Left ventricle myocardium superior (tissue), 1 donor: ENCODE measurements at places on chromosomes 5 and 9. TPM values are rescaled to one million over a fixed set of nuclear protein-coding genes. Genes with fewer than 3 reads are reported as not detected.

The ELAVL2 gene
- not detected for total RNA-seq

The EGFL7 gene
- total RNA-seq, result 63.8 TPM

The CCNJL gene
- total RNA-seq, result 9.1 TPM

The BAAT gene
- not detected for total RNA-seq

The POU4F3 gene
- total RNA-seq, result not detected

The MAPK9 gene
- total RNA-seq, result 46.5 TPM

The ZNF169 gene
- 1.3 TPM for total RNA-seq

GRCh38 chr9:33366979-33367480 is 35.3 kb downstream of the AQP7 start:
- DNase-seq, result no peak

- peak; percentile 42 for DNase-seq
Observed at GRCh38 chr5:118561971-118562370, 426.4 kb downstream of the DTWD2 start.

- no peak for DNase-seq
Observed at GRCh38 chr5:152092580-152092979, 167.9 kb upstream of the GLRA1 start.

DNA sequence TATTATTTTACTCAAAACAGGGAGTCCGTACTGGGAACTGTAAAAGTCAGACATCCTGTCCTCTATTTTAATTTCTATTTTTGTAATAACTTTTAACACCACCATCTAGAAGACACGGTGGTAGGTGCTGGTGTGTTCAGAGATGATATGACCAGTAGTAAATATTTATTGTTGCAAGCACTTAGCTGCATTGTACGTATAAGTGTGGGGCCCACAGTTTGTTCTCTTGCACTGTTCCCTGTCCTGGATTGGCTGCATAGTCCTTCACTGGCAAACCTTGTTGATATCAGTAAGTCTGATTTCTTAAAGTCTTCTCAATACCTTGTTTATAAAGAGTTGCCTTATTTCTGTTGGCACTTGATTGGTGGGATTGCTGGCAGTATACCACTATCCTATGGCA is 24.6 kb upstream of the IL9 start:
- DNase-seq, result no peak

DNA sequence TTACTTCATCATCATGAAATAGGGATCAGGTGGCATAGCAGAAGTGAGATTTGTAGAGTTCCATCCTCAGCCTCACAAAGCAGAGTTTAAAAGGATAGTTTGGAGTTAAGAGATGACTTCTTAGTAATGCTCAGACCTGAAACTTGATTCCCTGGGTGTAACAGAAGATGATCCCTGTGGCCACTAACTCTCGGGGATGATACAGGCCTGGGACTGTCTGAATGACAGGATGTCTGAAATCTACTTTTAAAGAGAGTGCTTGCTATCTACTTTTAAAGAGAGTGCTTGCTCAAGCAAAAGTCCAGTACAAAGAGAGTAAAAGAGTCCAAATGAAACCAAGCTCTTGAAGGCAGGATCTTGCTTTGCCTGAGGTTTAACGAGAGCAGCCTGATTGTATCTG is 14.6 kb downstream of the ADAMTS16 start:
- no peak for DNase-seq

DNA sequence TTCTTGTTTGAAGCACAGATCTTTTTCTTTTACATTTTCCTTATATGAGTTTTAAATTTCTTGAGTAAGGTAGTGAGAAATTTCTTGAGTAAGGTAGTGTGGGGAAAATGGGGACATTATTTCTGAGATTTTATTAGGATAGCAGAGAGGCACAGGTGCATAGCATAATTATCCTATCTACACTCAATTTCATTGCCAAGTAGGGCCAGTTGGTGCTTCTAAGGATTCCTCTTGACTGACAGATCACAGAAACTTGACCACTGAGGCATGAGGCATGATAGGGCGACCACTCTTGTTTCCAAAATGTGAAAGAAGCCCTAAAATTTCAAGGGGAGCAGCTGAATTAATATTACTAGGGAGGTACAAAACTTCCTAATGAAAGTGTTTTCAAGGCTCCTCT is 31.4 kb upstream of the TMC1 start:
- no peak for DNase-seq

- DNase-seq, result no peak
Observed at GRCh38 chr5:57577432-57578175, 95.0 kb upstream of the ACTBL2 start.

GRCh38 chr5:177141496-177141895 is 7.9 kb downstream of the NSD1 start:
- DNase-seq, result no peak
